PC-3 (cell line): ENCODE measurements at places on chromosomes 1 and 21. TPM values are rescaled to one million over a fixed set of nuclear protein-coding genes. Genes with fewer than 3 reads are reported as not detected.

HUNK gene
- total RNA-seq: not detected in 2 replicates

CD2 gene
- not detected in 2 replicates for total RNA-seq

FAM43B gene
- 0.11 TPM in 1 of 2 replicates, not detected in the other for total RNA-seq

TIE1 gene
- total RNA-seq: 1.5 and 1.8 TPM in 2 replicates

SZRD1 gene
- 119 and 136 TPM in 2 replicates for total RNA-seq

PRKCZ gene
- 56.8 and 70.8 TPM in 2 replicates for total RNA-seq

TMPRSS3 gene
- not detected in 2 replicates for total RNA-seq
